ENCODE measurements at places on chromosomes 3 and 15.

GRCh38 chr3:44932271-44932670 is 43.7 kb downstream of the ZDHHC3 start:
- no peaks in the 10 kb centered on the region for H3K27me3 ChIP-seq
- no peak overlapping the region for H3K4me3 ChIP-seq
- H3K36me3 ChIP-seq, result peaks cover 20% of the 10 kb centered on the region
- no peak for DNase-seq
- peaks cover 6% of the 10 kb centered on the region for H3K4me1 ChIP-seq

DNA sequence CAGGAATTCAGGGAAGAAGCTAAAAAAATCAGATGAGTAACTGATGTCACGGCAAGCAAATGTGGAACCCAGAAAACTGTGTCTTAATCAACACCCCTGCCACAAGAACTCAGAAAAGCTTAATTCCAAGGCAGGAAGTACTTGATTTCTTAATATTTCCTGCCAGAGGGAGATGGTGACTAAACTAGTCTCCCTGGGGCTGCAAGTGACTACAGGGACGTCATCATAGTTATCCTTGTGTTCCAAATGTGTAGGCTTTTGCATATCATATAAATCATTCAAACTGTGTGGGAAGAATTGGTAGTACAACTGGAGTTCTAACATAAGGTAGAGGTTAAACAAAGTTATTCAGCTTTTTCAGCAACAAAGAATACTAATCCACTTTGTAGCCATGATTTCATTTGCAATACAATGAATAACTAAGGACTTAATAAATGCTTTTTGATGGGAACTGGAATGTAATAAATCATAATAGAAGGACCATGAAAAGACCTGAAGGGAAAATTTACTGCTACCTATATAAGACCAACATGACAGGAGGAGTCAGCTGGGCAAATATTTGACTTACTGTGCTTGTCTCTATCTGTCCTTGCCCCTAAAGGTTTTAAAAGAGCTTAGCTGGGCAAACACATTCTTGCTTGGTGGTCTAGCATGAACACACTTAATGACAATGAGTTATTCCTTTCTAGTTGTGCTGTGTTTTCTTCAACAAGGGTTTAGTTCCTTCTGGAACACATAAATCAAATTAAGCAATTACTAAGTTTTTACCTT is 76.0 kb upstream of the NECTIN3 start:
- no peaks in the 10 kb centered on the region for H3K27me3 ChIP-seq
- DNase-seq, result no peak
- no peak overlapping the region for H3K4me3 ChIP-seq
- H3K27ac ChIP-seq, result no peak overlapping the region

- peaks cover 18% of the 10 kb centered on the region for H3K4me1 ChIP-seq
- no peaks in the 10 kb centered on the region for H3K36me3 ChIP-seq
- no peak for DNase-seq
- no peak overlapping the region for H3K27ac ChIP-seq
- H3K27me3 ChIP-seq, result peaks cover 2% of the 10 kb centered on the region
Measured at GRCh38 chr15:38624244-38625205, 59.9 kb upstream of the RASGRP1 start.

DNA sequence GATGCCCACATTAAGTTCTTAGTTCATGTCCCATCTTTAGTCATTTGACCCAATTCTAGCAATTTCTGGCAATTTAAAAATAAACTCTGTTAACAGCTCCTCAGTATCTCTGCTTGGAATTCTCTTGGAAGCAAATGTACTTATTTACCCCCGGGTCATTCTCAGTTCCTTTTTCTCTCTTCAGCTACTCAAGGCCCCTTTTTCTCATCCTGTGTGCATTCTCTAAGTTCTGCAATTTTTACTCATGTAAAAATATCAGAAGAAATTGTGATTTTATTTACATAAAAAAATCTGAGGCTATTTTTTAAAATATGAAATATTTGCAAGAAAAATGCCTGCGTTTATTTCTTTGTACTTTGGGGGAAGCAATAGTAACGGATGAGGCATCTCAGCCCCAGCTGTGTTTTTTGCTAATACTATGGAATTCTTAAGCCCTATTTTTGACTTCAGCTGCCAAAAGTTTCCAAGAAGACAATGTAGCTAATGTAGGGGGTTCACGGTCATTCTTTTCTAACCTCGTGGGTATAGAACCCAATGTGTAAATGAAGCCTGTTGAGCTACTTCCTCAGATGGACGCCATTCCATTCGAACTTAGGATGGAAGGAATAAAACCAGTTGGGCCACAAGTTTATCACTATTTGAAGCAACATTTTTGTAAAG is 20.0 kb downstream of the CERS3 start:
- no peak overlapping the region for H3K27ac ChIP-seq
- no peak for DNase-seq
- H3K4me3 ChIP-seq, result no peak overlapping the region
- no peaks in the 10 kb centered on the region for H3K4me1 ChIP-seq
- H3K27me3 ChIP-seq, result no peaks in the 10 kb centered on the region

DNA sequence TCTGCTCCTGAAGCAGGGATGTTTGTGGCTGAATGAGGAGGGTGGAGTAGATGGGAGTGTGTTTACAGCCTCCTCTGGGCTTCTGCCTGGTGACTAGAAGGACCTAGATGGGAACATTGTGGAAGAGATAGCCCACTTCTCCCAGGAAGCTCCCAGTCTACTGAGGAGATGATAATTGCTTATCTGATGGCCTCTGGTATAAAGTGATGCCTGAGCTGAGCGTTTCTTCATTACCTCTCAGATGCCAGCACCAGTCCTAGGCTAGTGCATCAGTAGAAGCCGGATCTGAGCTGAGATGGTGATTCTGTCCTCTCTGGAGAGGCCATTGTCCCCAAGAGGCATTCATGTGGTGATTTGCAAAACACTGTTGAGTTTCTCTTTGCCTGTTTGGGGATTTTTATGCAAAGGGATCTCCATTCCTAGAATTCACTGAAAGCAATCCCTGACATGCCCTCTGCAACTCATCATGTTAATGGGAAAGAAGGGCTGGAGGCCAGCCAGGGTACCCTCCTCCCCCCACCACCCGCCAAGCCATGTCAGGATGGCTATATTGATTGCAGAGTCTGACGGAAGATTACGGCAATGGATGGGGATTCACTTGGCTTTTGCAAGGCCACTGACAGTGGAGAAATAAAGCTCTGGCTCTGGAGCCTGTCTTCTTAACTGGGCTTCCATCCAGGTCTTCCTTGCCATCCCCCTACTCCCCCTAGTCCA is 166.4 kb upstream of the ROPN1 start:
- H3K4me3 ChIP-seq, result no peak overlapping the region
- no peaks in the 10 kb centered on the region for H3K4me1 ChIP-seq
- no peaks in the 10 kb centered on the region for H3K27me3 ChIP-seq

- no peaks in the 10 kb centered on the region for H3K36me3 ChIP-seq
- no peak overlapping the region for H3K4me3 ChIP-seq
- H3K27me3 ChIP-seq, result peaks cover 8% of the 10 kb centered on the region
- peaks cover 5% of the 10 kb centered on the region for H3K4me1 ChIP-seq
Measured at GRCh38 chr15:101541501-101542292, 52.2 kb upstream of the PCSK6 start.

DNA sequence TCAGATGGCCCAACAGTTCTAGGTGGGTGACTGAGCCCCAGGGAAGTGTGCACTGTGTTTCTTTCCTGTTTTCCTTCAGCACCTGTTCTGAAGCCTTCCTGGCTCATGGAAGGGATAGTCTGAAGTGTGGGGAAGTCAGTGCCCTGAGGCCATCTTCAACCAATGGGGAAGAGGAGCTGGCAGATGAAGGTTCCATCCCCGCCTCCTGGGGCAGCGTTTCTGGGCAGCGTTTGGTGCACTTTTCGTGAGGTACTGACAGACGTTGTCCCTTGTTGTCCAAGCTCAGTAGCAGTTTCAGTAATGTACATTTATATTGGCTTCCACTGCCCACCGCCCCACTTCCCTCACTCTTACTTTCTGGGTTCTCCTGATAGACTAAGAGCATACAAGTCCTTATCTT is 42.6 kb upstream of the SLC25A26 start:
- H3K36me3 ChIP-seq, result no peaks in the 10 kb centered on the region
- peaks cover 16% of the 10 kb centered on the region for H3K27me3 ChIP-seq
- H3K27ac ChIP-seq, result no peak overlapping the region

DNA sequence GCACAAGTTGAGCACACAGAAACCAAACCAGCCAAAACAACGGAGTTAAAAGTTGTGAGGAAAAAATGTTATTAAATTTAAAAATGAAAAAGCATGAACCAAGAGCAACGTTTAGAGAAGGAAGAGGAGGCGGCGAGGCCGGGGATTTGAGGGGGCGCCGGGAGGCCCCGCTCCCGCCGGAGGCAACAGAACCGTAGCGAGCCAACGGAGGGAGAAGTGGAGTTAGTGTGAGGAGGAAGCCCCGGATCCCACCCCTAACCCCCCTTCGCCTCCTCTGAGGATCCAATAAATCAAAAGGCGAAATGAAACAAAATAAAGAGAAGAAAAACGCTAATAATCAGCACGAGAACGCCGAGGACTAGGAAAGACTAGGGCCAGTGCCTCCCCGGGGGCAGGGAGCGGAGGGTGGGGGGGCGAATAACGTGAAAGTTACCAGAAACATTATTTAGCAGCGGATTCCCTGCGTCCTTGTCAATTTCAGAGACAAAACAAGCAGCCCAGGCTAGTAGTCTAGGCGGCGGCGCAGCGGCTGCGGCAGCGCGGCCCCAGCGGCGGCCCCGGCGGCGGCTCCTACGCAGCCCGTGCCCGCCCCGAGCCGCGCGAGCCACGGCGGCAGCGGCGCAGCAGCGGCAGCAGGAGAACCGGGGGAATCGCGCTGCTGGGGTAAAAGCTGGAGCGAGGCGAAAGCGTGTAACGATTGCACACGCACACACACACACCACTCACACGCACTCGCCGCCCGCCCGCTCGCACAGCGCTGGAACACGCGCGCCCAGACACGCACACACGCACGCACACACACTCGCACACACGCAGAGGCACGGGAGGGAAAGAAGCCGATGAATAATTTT is 1.7 kb downstream of the MEIS2 start:
- H3K4me1 ChIP-seq, result peaks cover 9% of the 10 kb centered on the region
- no peak for DNase-seq
- peaks cover 32% of the 10 kb centered on the region for H3K27me3 ChIP-seq

- no peaks in the 10 kb centered on the region for H3K4me1 ChIP-seq
- H3K36me3 ChIP-seq, result no peaks in the 10 kb centered on the region
- H3K27ac ChIP-seq, result no peak overlapping the region
- no peaks in the 10 kb centered on the region for H3K27me3 ChIP-seq
- no peak for DNase-seq
- no peak overlapping the region for H3K4me3 ChIP-seq
Measured at GRCh38 chr3:192122832-192123594, 604.3 kb downstream of the FGF12 start.

DNA sequence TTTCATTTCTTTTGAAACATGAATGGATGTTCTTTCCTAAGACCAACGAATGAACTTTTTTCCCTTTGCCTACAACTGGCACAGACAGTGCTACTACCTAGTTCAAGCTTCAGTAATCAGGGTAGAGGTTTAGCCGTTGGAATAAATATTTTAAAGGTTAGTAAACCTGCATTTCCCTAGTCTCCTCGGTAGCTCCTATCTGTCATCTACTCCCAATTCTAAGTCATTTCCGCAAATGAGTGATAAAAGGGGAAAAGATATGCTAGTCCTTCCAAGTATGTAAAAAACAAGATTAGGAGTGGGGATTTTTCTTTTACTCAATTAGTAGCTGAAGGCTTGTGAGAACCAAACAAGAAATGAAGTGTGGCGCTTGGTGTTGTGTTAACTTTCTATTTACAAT is 15.2 kb downstream of the SLTM start:
- H3K4me1 ChIP-seq, result peaks cover 4% of the 10 kb centered on the region
- DNase-seq, result no peak
- H3K27ac ChIP-seq, result no peak overlapping the region
- no peak overlapping the region for H3K4me3 ChIP-seq

GRCh38 chr15:87523516-87523915 is 733.0 kb downstream of the NTRK3 start:
- no peaks in the 10 kb centered on the region for H3K36me3 ChIP-seq
- H3K27me3 ChIP-seq, result no peaks in the 10 kb centered on the region
- no peak overlapping the region for H3K27ac ChIP-seq
- peaks cover 7% of the 10 kb centered on the region for H3K4me1 ChIP-seq
- DNase-seq, result no peak

GRCh38 chr15:75178171-75178937 is 23.3 kb upstream of the C15orf39 start:
- DNase-seq, result no peak
- H3K4me3 ChIP-seq, result peak overlapping the region; percentile 72
- no peaks in the 10 kb centered on the region for H3K36me3 ChIP-seq
- no peaks in the 10 kb centered on the region for H3K27me3 ChIP-seq

GRCh38 chr3:183255348-183255730 is 2.3 kb downstream of the B3GNT5 start:
- peaks cover 19% of the 10 kb centered on the region for H3K36me3 ChIP-seq
- peaks cover 39% of the 10 kb centered on the region for H3K4me1 ChIP-seq
- peak overlapping the region; percentile 91 for H3K4me3 ChIP-seq

DNA sequence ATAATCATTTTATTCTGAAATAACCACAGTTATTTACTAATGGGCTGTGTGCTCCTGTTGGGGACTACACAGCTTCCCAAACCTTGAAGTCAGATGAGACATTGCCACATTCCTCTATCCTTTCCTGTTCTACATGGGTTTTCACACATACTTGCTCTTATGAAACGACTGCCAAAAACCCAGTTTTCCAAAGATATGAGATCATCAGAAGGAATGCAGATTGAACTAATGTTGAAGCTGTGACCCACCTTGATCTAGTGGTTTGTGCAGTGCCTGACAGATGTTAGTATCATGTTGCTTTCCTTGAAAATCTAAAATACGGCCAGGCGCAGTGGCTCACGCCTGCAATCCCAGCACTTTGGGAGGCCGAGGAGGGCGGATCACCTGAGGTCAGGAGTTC is 144.6 kb downstream of the VGLL4 start:
- H3K36me3 ChIP-seq, result peaks cover 6% of the 10 kb centered on the region
- no peaks in the 10 kb centered on the region for H3K27me3 ChIP-seq
- H3K27ac ChIP-seq, result peak overlapping the region; percentile 91
- peaks cover 25% of the 10 kb centered on the region for H3K4me1 ChIP-seq

DNA sequence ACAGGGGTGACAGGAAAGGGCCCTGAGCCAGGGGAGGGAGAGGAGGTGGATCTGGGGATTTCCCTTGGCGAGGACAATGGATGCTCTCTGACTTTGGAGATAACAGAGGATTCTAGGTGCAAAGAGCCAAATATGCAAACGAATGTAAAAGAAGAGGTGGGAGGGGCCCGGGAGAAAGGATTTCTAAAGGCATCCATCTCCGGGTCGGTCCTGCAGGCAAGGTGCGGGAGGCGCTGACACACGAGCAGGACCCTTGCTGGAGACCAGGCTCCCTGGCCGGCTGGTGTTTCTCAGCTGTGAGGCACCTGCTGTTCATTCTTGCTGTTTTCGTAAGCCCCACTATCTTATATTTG is 115.2 kb upstream of the TLE3 start:
- H3K27me3 ChIP-seq, result peaks cover 18% of the 10 kb centered on the region
- H3K4me3 ChIP-seq, result no peak overlapping the region
- no peak for DNase-seq
- peaks cover 14% of the 10 kb centered on the region for H3K4me1 ChIP-seq
- no peaks in the 10 kb centered on the region for H3K36me3 ChIP-seq
- no peak overlapping the region for H3K27ac ChIP-seq

- H3K36me3 ChIP-seq, result peaks cover 5% of the 10 kb centered on the region
- DNase-seq, result no peak
- no peak overlapping the region for H3K27ac ChIP-seq
- no peak overlapping the region for H3K4me3 ChIP-seq
- H3K27me3 ChIP-seq, result no peaks in the 10 kb centered on the region
Measured at GRCh38 chr3:117047951-117048705, 338.5 kb downstream of the TUSC7 start.
